ENCODE measurements at places on chromosomes 1 and 21.

DNA sequence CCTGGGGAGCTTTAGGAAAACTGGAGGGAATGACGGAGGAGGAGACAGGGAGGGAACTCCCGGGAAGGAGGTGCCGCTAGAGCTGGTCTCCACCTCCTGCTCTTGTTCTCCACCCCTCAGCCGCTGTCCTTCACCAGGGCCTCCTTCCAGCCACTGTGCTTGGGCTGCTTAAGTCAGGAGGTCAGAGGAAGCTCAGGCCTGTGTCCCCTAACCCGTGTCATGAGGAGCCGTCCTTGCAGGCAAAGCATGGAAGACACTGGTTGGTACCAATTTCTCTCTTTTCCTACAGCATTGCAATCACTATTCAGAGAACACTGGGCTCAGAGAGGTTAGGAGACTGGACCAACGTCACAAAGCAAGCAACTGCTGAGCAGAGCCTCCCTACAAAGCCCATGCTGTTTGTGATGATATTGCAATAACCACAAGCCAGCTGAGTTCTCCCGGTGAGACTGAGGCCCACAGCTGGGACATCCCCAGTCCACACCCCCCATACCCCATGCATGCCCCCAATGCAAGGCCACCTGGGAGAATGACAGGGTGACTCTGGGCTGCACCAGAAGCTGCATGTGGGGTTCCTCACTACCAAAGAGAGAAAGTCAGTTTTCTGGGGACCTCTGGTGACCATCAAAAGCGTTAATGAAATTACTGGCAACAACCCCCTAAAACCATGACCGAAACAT is 427.5 kb downstream of the NPHP4 start:
- DNase-seq, result no peak

DNA sequence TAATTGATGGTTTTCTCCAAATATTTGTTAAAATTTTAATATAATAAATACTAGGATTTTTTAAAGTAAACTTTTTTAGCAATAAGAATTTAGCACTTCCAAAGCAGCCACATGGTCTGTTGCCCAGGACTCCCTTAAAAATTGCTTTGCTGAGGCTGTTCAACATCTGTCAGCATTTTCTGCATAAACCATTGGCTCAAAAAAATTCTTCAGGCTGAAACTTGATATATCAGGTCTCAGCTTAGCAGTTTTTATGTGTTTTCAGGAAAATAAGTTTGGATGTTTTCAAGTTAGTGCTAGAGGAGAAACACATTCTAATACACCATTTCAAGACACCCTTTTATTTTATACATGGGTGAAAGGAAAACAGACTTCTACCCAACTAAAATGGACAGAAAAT is 69.1 kb upstream of the C1orf105 start:
- no peak for DNase-seq

- no peak for DNase-seq
Observed at GRCh38 chr1:24142546-24143534, at the start of gene IL22RA1. Gene IL22RA1, minus strand, starts transcription at chr1:24143140. Its CDS starts 58 bp downstream, at chr1:24143082.

GRCh38 chr1:169259816-169260215 is 107.8 kb downstream of the NME7 start:
- no peak for DNase-seq

- no peak for DNase-seq
Observed at GRCh38 chr1:151995774-151996173, 2.1 kb upstream of the S100A10 start.

GRCh38 chr1:84415396-84415795 is 17.1 kb downstream of the DNASE2B start:
- DNase-seq, result no peak

- DNase-seq, result no peak
Observed at GRCh38 chr21:39048574-39048973, 134.7 kb downstream of the PSMG1 start.

GRCh38 chr1:213852107-213852506 is 135.7 kb upstream of the PROX1 start:
- no peak for DNase-seq

DNA sequence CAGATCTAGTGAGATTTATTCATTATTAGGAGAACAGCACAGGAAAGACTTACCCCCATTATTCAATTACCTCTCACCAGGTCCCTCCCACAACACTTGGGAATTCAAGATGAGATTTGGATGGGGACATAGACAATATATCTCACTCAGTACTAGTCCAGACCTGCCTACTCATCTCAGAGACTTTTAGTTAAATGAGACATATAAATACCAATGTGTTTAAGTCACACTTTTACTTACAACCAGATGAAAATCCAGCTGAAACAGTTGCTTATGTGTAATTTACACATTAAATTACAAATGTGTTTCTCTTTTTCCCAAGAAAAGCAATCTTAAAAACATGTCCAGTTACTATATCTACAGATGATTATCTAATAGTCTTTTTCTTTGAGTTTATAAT is 1145.6 kb downstream of the KCNT2 start:
- no peak for DNase-seq

GRCh38 chr1:20992322-20993056 is 184.2 kb downstream of the EIF4G3 start:
- no peak for DNase-seq

DNA sequence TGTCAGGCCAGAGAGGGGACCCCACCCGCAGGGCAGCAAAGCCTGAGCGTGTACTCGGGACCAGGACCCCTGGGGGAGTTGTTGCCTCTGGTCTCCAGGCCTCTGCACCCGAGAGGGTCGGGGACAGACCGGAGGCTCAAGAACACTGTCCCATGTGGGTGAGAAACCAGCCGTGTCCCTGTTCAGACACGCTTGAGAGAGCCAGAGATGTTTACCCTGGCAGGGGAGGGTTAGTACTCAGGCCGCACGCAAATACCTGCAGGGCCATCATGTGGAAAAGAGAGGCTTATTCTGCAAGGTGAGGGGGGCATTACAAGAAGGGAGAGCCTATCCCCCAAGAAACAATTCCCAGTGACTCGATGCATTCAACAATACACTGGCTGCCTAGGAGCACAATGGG is 74.0 kb upstream of the ARHGEF16 start:
- no peak for DNase-seq

DNA sequence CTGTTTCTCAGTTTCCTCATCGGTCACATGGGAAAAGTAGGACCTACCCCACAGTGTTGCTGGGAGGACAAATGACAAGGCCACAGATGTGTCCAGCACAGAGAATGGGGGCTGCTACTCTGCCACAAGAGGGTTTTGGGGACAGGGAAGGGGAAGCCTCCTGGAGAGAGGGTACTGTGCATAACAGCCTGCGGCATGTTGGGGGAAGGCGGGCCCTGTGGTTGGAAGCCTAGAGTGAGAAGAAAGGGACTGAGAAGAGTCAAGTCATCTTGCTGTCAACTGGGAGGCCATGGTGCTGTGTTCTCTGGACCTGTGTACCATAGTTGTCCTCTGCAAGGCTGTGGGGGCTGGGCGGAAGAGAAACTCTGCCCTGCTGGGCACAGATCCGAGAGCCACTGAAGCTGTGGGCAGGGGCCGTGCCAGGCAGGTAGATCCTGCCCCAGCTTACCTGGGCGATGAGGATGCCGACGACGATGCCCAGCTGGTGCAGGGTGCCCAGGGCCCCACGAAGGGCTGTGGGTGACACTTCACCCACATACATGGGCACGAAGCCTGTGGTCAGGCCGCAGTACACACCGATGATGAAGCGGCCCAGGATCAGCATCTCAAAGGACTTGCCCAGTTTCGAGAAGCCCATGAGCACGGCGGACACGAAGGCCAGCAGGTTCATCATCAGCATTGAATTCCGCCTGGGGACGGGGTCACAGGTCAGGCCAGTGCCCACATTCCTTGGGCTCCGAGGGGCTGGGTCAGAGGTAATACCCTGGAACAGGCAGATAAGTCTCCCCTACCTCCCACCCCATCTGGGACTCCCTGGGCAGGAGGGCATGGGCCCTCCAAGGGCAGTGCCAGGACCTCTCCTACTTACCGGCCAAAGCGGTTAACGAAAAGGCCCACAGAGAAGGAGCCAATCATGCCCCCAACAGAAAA is 28.2 kb downstream of the SLC2A1 start:
- no peak for DNase-seq

- DNase-seq, result no peak
Observed at GRCh38 chr1:25615563-25616094, 962 bp upstream of the MAN1C1 start.

GRCh38 chr1:53133261-53134041 is 9.0 kb downstream of the SLC1A7 start:
- no peak for DNase-seq

- DNase-seq, result no peak
Observed at GRCh38 chr1:105359457-105359856, 1609.8 kb downstream of the AMY1C start.

DNA sequence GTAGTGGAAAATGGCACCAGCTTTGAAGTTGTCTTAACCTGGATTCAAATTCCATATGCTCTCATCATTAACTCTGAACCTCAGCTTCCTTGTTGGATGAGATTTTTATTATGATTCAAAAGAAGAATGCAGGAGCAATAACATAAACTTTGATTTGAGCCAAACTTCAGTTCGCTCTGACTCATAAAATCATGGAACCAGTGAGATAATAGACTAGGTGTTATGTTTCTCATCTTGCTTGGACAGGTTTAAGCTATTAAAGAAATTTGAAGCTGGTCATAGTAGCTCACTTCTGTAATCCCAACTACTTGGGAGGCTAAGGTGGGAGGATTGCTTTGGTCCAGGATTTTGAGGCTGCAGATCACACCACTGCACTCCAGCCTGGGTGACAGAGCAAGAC is 172.8 kb downstream of the CLEC20A start:
- DNase-seq, result no peak

- DNase-seq, result no peak
Observed at GRCh38 chr1:94345148-94345721, 73.0 kb upstream of the ABCD3 start.

- DNase-seq, result no peak
Observed at GRCh38 chr1:166343276-166343675, 176.5 kb upstream of the FAM78B start.

- DNase-seq, result no peak
Observed at GRCh38 chr1:153392822-153393221, 1.9 kb upstream of the S100A8 start.

GRCh38 chr1:159011751-159012150 is 2.0 kb downstream of the IFI16 start:
- no peak for DNase-seq

- DNase-seq, result no peak
Observed at GRCh38 chr1:51960262-51960661, 30.2 kb downstream of the RAB3B start.

- no peak for DNase-seq
Observed at GRCh38 chr1:159856576-159856975, 5.9 kb downstream of the VSIG8 start.

- DNase-seq, result no peak
Observed at GRCh38 chr1:200660719-200661118, 9.0 kb downstream of the DDX59 start.

- no peak for DNase-seq
Observed at GRCh38 chr1:171126504-171126903, 35.8 kb downstream of the FMO3 start.

DNA sequence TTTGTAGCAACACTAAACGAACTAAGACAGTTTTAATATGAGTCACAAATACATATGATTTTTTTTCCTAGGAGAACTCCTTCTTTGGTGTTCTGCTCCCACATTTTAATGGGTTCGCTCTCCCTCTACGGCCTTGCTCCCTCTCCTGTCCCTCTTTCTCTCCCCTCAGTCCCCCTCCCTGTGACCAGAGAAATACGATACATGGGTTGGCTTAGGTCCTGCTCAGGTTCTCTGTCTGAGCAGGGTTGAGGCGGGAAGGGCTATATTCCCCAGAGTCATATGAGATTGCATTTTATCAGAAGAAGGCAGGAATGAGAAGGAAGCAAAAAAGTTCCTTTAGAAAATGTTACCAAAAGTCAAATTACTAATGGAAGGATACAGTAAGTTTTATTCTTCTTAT is 44.6 kb downstream of the UBE2U start:
- no peak for DNase-seq

DNA sequence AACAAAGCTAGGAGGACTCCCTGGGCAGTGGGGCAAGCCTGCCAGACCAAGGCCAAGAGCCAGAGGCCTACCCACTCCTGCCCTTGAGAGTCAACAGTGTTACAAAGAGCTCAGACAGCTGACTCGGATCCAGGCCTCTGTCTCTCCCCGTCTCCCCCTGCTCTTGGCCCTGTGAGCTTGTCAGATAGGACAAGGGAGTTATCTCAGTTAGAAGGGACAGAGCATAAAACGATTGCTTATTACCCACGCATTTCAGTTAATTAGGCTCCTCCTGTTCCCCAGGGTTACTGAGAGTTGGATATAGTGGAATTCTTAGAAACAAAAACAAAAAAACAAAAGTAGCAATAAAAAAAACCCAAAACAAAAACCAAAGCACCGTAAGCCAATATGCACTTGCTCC is 1.3 kb downstream of the SLC41A1 start:
- no peak for DNase-seq

GRCh38 chr1:151568626-151569088 is 28.5 kb downstream of the TUFT1 start:
- DNase-seq, result no peak

- no peak for DNase-seq
Observed at GRCh38 chr1:23661887-23662286, 29.7 kb upstream of the RPL11 start.

DNA sequence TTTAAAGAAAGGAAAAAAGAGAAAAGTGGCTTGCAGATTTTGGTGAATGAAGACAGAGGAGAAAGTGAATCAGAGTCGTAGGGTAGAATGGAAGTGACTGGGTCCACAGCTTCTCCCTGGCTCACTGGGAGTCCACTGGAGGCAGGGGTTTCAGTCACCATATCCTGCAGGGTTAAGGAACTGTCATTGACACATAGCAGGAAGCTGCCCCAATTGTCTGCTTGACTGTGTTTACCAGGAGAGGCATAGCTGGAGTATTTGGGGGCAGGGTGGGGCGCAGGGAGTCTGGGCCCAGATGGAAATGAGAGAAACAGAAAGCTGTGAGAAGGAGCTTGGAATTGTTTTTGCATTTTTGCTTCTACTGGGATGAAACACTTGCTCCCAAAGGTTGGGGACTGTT is 228.8 kb upstream of the CSF3R start:
- DNase-seq, result no peak

GRCh38 chr1:179141592-179142251 is 59.9 kb downstream of the TOR3A start:
- DNase-seq, result no peak

DNA sequence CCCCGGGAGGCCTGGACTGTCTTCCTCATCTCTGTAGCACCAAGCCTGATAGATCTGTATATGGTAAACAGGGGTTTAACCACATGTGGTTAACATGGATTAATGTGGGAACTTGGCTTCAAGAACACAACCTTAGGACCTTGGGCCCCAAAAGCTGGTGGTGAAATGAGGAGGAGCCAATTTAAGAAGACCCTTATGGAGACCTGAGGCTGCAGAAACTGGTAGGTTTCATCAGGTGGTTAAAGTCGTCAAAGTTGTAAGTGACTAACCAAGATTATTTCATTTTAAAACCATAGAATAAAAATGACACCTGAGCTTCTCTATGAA is 14.0 kb downstream of the THEMIS2 start:
- no peak for DNase-seq

- DNase-seq, result no peak
Observed at GRCh38 chr21:32947736-32948135, 78.0 kb upstream of the OLIG2 start.

GRCh38 chr1:6513320-6513801 is 21.9 kb upstream of the PLEKHG5 start:
- no peak for DNase-seq

Data from activated gamma-delta T cell (primary cell).